ENCODE measurements at places on chromosomes 1 and 21.

- no peak for DNase-seq
These were observed 1143.0 kb upstream of the ADGRL2 start for GRCh38 chr1:80657707-80658106.

- DNase-seq = no peak
These were observed 48.7 kb upstream of the PLA2G4A start for GRCh38 chr1:186780076-186780475.

- no peak for DNase-seq
These were observed 9.8 kb upstream of the CAPZB start for GRCh38 chr1:19495000-19495656.

- no peak for DNase-seq
These were observed 33.2 kb upstream of the SERBP1 start for GRCh38 chr1:67463298-67463955.

GRCh38 chr1:25246600-25247023, 642 bp downstream of the RSRP1 start:
- no peak for DNase-seq

DNA sequence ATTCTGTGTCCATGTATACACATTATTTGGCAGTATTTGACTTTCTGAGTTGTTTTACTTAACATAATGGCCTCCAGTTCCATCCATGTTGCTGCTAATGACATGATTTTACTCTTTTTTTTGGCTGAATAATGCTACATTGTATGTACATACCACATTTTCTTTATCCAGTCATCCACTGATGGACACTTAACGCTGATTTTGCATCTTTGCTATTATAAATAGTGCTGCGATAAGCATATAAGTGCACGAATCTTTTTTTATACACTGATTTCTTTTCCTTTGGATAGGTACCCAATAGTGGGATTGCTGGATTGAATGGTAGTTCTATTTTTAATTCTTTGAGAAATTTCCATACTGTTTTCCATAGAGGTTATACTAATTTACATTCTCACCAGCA, 255.5 kb downstream of the GPR52 start:
- no peak for DNase-seq

DNA sequence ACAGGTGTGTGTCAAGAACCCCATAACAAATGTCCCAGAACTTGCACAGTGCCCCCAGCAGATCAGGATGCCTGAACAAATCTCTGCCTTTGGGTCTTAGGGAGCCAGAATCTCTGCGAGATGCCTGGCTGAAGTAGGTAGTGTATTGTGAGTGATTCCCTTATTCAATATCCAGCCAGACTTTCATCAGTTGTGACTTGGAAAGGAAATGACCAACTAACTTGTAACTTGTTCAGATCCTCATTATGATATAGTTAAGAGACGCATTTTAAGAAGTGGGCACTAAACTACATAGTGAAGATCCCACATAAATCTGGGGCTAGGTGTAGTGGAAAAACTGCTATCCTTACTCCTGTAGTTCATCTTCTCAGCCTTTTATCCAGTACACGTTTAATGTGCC, 11.8 kb downstream of the OLIG2 start:
- DNase-seq = no peak

GRCh38 chr1:147083919-147084272, 88.4 kb downstream of the PRKAB2 start:
- DNase-seq = no peak

All from stimulated activated CD8-positive, alpha-beta memory T cell treated with anti-CD3 and anti-CD28 coated beads, Interleukin-4, amount 100 ng/mL, for 4 hours (primary cell).